Stimulated activated CD8-positive, alpha-beta memory T cell treated with anti-CD3 and anti-CD28 coated beads, Interleukin-15, amount 100 ng/mL, for 24 hours (primary cell): ENCODE measurements at places on chromosomes 11 and 22.

GRCh38 chr22:49865156-49865555 is 11.5 kb downstream of the ZBED4 start:
- DNase-seq = no peak

GRCh38 chr11:119728651-119729580 is at the start of gene NECTIN1:
TSS of gene NECTIN1 (minus strand) at chr11:119729200. CDS start at chr11:119728553, 647 bp downstream.
- peak; percentile 70 for DNase-seq

- DNase-seq = no peak
Observed at GRCh38 chr22:42820045-42820763, 36.9 kb downstream of the ARFGAP3 start.

- no peak for DNase-seq
Observed at GRCh38 chr11:36437413-36437812, 72.7 kb downstream of the TRAF6 start.

- no peak for DNase-seq
Observed at GRCh38 chr22:48663297-48663696, 1164.4 kb downstream of the BRD1 start.

DNA sequence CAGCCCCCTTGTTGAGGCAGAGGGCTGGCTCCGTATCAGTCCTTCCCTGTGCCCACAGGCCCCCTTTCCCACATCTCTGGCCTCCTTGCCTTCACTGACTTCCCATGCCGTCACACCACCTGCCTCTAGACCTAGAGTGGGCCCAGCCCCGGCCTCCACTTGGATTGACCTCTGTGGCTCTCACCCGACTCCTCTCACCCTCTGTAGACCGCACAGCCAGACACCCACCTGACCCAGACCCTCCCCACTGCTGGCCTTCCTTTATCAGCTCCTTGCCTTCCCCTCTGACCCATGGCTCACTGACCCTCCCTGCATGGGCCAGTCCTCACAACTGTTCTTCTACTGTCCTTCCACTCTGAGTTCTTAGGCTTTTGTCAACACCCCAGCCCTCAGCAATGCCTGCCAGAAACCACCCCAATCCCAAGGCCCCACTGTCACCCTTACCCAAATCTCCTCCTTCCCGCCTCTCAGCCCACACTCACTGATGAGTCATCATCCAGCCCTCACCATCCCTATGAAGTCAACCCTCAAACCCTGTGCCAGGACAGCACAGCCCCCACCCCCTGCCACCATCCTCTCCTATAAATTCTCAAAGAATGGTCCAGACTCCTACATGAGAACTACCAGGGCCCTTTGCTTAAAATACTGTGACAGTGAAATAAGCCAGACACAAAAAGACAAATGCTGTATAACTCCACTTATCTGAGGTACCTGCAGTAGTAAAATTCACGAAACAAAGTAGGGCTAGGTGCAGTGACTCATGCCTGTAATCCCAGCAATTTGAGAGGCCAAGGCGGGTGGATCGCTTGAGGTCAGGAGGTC is 53.4 kb downstream of the SCGB1A1 start:
- DNase-seq = no peak

DNA sequence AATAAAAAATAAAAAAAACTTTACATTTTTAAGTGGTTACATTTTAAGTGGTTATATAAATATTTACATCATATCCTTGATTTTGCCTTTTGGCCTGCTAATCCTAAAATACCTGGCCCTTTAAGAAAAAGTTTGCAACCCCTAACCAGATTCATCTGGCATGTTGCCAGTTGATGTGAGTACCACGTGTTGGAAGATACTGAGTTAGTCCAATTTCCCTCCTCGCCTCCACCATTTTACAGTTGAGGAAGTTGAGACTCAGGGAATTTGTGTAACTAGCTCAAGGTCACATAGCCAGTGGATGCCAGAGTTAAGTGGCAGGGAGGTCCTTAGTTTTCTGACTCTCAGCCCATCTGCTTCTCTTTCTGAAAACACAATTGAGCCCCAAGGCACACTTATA is 5.1 kb downstream of the ELF5 start:
- DNase-seq = no peak

GRCh38 chr11:59216641-59217564 is 4.2 kb upstream of the MPEG1 start:
- no peak for DNase-seq
